Retina (tissue), 1 donor: ENCODE measurements at places on chromosomes 12 and 14.

DNA sequence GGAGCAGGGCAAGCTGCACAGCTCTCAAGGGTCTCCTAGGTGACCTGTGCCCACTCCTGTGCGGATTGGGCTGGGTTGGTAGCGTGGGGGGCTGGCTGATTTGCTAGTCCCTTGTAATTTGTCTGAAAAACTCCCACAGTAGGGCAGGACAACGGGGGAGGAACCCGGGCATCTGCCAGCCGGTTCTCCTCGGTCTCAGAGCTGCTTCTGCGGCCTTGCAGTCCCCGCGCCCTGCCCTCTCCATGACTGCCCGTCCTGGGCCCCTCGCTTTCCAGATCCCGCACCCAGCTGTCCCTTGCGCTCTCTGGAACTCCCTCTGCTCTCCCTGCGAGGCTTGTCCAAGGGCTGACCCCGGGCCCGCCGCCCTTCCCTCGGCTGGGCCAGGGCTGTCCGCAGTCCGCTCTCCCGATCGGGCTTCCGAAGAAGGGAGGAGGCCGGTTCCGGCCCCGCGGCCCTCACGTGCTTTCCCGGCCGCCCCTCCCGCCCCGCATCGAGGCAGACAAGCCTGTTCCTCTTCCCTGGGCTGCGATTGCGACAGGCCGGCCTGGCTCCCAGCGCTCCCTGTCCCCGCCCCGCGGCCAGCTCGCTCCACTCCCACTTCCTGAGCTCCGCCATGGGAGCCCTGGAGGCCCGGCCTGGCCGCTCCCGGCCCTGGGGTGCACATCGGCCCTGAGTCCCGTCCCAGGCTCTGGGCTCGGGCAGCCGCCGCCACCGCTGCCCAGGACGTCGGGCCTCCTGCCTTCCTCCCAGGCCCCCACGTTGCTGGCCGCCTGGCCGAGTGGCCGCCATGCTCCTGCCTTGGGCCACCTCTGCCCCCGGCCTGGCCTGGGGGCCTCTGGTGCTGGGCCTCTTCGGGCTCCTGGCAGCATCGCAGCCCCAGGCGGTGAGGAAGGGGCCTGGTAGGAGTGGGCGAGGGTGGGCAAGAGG lies at the start of gene LTBR:
TSS of gene LTBR (plus strand) at position 591 of the 927 bp plus-strand sequence. CDS start at position 788, 197 bp downstream.
- peak; percentile 76 for DNase-seq

DNA sequence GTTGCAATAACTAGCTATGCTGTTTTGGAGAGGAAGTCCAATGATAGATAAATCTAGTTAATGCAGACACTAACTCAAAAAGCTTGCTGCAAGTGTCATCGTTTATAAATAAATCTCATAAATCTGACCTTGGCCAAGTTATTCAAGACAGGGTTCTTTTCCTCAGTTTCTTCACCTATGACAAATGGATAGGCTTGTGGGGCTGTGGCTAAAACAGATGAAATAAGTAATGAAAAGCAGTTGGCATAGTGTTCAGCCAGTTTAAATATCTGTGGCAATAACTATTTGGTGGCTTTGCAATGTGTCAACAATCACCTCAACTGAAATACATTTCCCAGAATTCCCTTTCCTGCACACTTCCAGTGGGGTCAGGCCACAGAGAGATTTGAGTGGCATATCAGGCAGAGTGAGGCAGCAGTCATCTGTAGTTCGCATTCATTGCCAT lies 169.9 kb downstream of the DYRK2 start:
- DNase-seq = no peak

DNA sequence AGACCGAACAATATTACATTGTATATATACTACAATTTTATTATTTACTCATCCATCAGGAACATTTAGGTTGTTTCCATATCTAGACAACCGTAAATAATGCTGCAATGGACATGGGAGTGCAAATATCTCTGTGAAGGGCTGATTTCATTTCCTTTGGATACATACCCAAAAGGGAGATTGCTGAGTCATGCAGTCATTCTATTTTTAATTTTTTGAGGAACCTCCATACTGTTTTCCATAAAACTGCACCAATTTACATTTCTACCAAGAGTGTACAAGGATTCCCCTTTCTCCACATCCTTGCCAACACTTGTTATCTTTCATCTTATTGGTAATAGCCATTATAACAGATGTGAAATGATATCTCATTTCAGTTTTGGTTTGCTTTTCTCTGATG lies 84.7 kb downstream of the SLC41A2 start:
- no peak for DNase-seq

DNA sequence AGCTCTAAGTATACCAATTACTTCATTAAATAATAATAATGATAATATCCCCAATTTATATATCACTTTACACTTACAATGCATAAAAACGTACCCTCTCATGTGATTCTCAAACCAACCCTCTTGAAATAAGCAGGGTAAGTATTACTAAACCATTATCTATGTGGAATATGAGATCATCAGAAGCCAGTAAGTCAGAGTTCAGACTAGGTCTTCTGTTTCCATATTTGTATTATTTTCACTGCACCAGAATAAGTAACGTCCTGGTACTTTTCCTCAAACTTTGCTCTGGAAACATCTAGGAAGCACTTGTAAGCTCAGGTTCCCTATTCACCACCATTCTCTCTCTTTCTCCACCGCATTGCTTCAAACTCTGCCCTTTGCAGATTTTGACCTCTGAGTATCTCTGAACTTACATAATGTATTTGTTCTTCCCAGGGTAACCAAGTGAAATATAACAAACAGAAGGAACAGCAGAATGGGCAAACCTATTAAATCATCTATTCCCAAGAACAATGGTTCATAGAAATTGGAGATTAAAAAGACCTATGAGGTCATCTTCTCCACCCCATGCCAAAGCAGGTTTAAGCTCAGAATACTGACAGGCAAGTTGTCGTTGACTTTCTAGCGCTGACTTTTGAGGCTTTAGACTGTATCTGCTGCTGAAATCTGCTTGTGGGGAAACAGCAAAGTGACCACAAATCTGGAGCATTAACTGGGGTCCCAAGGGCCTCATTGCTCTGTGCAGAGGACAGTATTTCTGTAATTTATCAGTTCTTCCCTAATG lies 161.3 kb upstream of the FAR2 start:
- DNase-seq = no peak

GRCh38 chr14:76908834-76909233 lies 82.6 kb downstream of the LRRC74A start:
- no peak for DNase-seq

- DNase-seq = no peak
Observed at GRCh38 chr12:97313471-97314190, 149.0 kb upstream of the RMST start.

DNA sequence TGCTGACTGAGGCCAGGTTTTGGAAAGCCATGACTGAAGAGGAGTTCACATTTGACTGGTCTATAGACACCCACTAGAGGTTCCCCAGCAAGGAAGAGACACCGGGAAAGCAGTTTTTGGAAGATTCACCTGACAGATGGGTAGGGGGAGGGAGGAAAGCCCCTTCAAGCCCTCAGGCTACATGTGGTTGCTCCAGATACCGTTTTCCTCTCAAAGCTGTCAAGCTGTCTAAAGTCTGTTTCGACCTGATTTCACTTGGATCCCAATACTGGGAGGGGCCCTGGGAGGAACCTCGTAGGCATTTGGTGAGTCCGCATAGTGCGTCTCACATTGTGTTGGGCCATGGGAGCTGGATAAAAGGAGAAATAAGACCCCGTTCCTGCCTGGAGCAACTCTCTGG lies 1.7 kb upstream of the LRP1 start:
- DNase-seq = no peak

DNA sequence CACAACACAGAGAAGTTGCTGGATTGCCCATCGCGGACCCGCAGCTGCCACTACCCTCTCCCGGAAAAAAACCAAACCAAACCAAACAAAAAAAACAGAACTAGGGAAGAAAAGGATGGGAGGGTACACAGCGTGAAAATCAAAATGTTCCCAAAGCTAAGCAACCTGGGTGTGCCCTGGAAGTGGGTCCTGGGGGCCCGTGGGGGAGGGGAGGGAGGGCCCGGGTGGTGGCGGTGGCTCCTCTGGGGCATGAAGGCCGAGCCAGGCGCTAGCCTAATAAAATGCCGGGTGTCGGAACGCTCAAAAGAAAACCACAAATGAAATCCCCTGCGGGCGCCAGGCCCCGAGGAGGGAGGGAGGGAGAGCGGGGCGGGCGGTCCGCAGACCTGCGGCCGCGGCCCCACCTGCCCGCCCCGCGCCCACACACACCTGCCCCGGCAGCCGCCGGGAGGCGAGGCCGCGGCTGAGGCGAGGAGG lies 787 bp downstream of the HECTD4 start:
- DNase-seq = peak; percentile 61

- peak; percentile 67 for DNase-seq
Observed at GRCh38 chr12:110266980-110267620, 13.9 kb upstream of the ATP2A2 start.

DNA sequence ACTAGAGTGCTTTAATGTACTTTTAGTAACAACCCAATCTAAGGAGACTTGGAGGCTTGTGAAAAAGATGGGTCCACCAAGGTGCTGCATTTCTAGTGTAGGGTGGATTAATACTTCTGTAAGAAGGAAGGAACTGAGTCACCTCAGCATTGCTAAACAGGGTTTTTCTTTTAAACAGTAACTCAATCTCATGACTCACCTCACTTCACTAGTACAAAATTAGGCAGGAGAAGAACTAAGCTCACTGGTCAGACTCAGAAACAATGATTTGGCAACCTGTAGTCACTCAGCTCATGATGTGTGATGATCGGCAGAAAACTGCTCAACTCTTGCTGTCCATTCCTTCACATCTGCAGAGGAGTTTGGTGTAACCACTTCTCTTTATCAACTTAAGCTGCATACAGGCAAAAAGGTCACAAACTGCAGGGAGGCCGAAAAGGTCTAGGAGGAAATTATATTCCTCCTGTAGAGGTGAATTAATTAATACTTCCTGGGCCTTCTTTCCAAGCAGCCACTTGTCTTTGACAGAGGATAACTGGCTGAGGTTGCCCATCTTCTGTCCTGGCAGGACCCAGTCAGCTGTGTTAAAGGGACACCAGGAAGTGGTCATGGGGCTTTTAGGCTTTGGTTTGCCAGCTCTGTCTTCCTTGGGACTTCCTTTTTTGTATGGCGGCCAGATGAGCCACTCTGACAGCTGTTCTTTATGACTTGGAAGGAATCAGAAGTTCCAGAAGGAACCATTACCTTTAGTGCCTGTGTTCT lies 466.9 kb downstream of the FUT8 start:
- DNase-seq = no peak

- no peak for DNase-seq
Observed at GRCh38 chr12:52659395-52659794, 7.4 kb upstream of the KRT2 start.

GRCh38 chr14:74425525-74426201 lies 347 bp downstream of the SYNDIG1L start:
- DNase-seq = peak; percentile 35

- DNase-seq = no peak
Observed at GRCh38 chr14:54715811-54716210, 148.9 kb downstream of the SAMD4A start.

DNA sequence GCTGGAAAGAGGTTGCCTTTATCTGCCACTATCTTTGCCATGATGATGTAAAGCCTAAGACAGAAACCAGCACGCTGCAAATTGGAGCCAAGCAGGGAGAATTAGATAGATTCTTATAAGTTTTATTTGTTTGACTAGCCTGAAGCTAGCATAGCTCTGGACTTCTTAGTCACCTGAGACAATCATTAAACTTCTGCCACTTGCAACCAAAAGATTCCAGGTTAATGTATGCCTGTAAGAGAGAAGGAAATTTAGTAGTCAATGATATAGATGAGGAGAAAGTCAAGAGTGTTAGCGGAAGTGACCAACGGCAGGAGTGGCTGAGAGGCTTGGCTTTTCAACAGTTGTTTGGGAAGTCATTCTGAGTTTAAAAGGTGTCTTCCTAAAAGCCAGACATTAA lies 1106.6 kb downstream of the VRK1 start:
- no peak for DNase-seq

- DNase-seq = no peak
Observed at GRCh38 chr12:24379861-24380521, 430.5 kb upstream of the SOX5 start.

DNA sequence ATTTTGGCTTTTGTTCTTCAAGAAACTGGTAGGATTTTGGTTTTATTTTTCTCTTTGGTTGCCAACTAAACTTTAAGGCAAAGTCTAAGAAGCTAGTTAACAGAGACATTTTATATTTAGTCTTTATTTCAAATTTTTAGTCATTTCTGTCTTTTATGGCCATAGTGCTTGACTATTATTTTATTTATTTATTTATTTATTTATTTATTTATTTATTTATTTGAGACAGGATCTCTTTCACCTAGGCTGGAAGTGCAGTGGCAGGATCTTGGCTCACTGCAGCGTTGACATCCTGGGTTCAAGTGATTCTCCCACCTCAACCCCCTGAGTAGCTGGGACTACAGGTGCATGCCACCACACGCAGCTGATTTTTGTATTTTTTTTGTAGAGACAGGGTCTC lies 3.1 kb downstream of the MON2 start:
- no peak for DNase-seq

- no peak for DNase-seq
Observed at GRCh38 chr12:83779526-83779925, 1092.8 kb downstream of the TMTC2 start.

DNA sequence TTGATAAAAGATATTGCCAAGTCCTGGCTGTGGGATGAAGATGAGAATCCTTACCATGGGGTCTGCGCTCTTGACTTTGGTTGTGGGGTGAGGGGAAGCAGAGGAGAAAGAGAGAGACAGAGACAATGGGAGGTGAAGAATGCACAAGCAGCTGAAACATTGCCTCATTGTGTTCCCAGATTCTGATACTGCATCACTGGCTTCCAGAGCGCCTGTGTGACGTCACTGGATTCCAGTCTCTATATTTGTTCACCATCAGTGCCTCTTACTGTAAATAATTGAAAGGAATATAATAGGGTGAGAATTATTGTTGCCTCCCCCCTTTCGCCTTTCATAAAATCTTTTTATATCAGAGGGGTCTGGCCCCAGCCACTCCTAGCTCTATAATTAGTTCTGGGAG lies 188.9 kb upstream of the NTF3 start:
- peak; percentile 45 for DNase-seq

DNA sequence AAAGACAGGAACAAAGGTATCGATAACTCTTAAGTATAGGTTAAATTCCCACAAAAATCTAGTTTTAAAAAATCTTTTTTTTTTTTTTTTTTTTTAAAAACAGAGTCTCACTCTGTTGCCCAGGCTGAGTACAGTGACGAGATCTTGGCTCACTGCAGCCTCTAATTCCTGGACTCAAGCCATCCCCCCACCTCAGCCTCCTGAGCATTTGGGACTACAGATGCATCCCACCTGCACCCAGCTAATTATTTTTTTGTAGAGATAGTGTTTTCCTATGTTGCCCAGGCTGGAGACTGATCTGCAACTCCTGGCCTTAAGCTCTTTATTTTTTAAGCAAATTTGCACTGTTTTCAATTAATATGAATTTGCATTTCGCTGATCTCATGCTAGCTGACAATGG lies 9.8 kb downstream of the PSEN1 start:
- no peak for DNase-seq

GRCh38 chr12:125092108-125092871 lies 27.1 kb downstream of the AACS start:
- peak; percentile 32 for DNase-seq

- no peak for DNase-seq
Observed at GRCh38 chr12:57319678-57320469, 68.9 kb upstream of the STAC3 start.

DNA sequence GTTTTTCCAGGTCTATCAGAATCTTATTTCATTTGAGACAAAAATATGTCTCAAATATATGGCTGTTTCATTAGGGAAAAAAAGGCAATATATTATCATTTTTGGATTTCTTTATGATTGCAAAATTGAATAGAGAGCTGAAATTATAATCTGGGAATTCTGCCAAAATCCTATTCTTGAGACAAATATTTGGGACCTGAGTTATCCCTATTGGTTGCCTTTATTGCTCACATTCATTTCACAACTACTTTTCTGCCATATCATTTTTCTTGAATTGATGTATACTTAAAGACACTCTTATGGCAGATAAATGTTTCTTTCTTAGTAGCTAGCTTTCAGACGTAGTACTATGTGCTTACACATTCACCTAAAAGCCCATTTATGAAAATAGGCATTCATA lies 241.6 kb upstream of the NOVA1 start:
- no peak for DNase-seq
